Frontal cortex (tissue), 4 donors: ENCODE measurements at places on chromosomes 5 and 9. TPM values are rescaled to one million over a fixed set of nuclear protein-coding genes. Genes with fewer than 3 reads are reported as not detected.

PCDHGB2 gene
- total RNA-seq = 6.1 TPM

ANKDD1B gene
- total RNA-seq = 1.2 TPM

SHROOM1 gene
- total RNA-seq = 0.82 TPM

FAM81B gene
- not detected for total RNA-seq

FOXD4L5 gene
- total RNA-seq = under 0.01 TPM

BTNL8 gene
- not detected for total RNA-seq

IL7R gene
- 0.41 TPM for total RNA-seq

EFNA5 gene
- total RNA-seq = 13.5 TPM

TESK1 gene
- 12.2 TPM for total RNA-seq

PNPLA7 gene
- total RNA-seq = 0.82 TPM

RNF208 gene
- 0.82 TPM for total RNA-seq

FUT7 gene
- total RNA-seq = not detected

FGF18 gene
- total RNA-seq = 0.82 TPM

PCDHB2 gene
- 13.0 TPM for total RNA-seq

LMBRD2 gene
- 77.9 TPM for total RNA-seq

LHFPL2 gene
- 23.2 TPM for total RNA-seq

CHSY3 gene
- total RNA-seq = 31.4 TPM

SNX30 gene
- 20.8 TPM for total RNA-seq

MARCOL gene
- total RNA-seq = not detected

SV2C gene
- 2.9 TPM for total RNA-seq

KLHL3 gene
- total RNA-seq = 13.0 TPM

MACIR gene
- 58.7 TPM for total RNA-seq

CATSPER3 gene
- 0.82 TPM for total RNA-seq

SNAPC4 gene
- total RNA-seq = 5.7 TPM

MSMP gene
- total RNA-seq = 0.41 TPM

PDGFRB gene
- 12.2 TPM for total RNA-seq

PPP1R26 gene
- total RNA-seq = 35.5 TPM

FAM221B gene
- not detected for total RNA-seq

SLC34A3 gene
- total RNA-seq = not detected

CSNK1G3 gene
- 230 TPM for total RNA-seq

PLK2 gene
- 1,139 TPM for total RNA-seq

TUSC1 gene
- total RNA-seq = 12.2 TPM

NNT gene
- total RNA-seq = 176 TPM
